Islet precursor cell (in vitro differentiated cells): ENCODE measurements at places on chromosomes 4 and X.
A peak's percentile ranks its signal among the peaks of the same experiment; 100 is the strongest.

GRCh38 chrX:69311936-69312670 is 146.8 kb upstream of the PJA1 start:
- no peak for DNase-seq

- DNase-seq: no peak
Observed at GRCh38 chrX:10986616-10987015, 124.5 kb upstream of the HCCS start.

GRCh38 chrX:12770440-12770839 is 20.8 kb upstream of the PRPS2 start:
- DNase-seq: no peak

- DNase-seq: no peak
Observed at GRCh38 chr4:140866492-140867005, 110.4 kb upstream of the TBC1D9 start.

- peak; percentile 65 for DNase-seq
Observed at GRCh38 chr4:103721251-103721650, 1.5 kb upstream of the TACR3 start.

- no peak for DNase-seq
Observed at GRCh38 chr4:3481113-3481531, 18.0 kb downstream of the DOK7 start.

- no peak for DNase-seq
Observed at GRCh38 chr4:182583703-182584415, 333.3 kb downstream of the DCTD start.

GRCh38 chr4:793941-794621 is 31.8 kb downstream of the CPLX1 start:
- peak; percentile 53 for DNase-seq

GRCh38 chrX:140064993-140065392 is 99.7 kb upstream of the CXorf66 start:
- DNase-seq: no peak

GRCh38 chrX:153672531-153673427 is 834 bp downstream of the PNCK start:
- peak; percentile 54 for DNase-seq

DNA sequence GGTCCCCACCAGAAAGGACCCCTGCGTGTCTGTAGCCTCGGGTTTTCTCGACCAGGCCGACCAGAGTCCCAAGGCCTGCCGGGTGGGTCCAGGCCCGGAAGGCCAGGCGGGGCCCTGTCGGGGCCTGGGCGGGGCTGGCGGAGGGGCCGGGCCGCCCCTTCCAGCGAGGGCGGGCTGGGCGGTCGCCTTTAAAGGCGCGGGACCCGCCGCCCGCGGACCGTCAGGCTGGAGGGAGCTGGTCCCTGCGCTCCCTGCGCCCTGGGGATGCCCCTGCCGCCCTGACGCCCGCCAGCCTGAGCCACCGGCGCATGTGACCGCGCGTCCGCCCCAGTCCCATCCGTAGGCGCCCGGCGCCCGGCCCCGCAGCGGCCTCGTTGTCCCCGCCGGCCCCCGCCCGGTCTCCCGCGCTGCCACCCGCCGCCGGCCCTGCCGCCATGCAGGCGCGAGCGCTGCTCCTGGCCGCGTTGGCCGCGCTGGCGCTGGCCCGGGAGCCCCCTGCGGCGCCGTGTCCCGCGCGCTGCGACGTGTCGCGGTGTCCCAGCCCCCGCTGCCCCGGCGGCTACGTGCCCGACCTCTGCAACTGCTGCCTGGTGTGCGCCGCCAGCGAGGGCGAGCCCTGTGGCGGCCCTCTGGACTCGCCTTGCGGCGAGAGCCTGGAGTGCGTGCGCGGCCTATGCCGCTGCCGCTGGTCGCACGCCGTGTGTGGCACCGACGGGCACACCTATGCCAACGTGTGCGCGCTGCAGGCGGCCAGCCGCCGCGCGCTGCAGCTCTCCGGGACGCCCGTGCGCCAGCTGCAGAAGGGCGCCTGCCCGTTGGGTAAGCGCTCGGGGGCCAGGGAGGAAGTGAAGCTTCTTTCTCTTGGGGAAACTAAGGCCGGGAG is at the start of gene HTRA3:
Gene HTRA3 (plus strand): TSS at position 220 of the 883 bp plus-strand sequence. CDS start 215 bp downstream, at position 435.
- peak; percentile 74 for DNase-seq

- DNase-seq: no peak
Observed at GRCh38 chr4:6964858-6965257, 55.2 kb downstream of the TBC1D14 start.

DNA sequence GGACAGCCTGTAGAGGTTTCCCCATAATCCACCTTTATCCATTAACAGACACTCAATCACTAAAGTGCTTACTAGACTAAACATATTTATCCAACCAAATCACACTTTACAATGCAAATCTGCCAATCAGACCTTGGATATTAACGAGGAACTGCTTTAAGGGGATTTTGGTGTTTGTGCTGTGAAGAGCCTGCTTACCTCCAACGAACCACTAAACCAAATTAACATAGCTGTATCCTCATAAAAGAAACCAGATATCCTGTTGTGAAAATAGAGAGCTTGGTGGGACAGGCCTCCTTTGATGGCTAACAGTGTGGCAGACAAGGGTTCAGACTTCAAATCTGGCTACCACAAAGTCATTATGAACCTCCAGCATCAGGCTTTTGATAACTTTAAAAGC is 252.6 kb upstream of the HAND2 start:
- DNase-seq: no peak

DNA sequence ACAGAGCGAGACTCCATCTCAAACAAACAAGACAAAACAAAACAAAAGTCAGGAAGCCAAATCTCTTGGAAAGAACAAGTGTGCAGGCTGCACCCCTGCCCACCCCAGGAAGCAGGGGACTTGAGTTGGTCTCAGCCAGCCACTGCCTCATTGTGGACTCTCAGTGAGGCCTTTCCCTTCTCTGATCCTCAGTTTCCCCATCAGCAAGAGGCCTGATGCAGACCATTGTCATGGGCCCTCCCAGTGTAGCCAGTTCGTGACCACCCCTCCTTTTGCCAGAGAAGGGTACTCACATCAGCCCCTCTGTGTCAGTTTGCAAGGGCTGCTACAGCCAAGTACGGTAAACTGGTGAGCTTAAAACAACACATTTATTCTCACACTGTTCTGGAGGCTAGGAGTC is 48.9 kb upstream of the MAMLD1 start:
- DNase-seq: peak; percentile 18

DNA sequence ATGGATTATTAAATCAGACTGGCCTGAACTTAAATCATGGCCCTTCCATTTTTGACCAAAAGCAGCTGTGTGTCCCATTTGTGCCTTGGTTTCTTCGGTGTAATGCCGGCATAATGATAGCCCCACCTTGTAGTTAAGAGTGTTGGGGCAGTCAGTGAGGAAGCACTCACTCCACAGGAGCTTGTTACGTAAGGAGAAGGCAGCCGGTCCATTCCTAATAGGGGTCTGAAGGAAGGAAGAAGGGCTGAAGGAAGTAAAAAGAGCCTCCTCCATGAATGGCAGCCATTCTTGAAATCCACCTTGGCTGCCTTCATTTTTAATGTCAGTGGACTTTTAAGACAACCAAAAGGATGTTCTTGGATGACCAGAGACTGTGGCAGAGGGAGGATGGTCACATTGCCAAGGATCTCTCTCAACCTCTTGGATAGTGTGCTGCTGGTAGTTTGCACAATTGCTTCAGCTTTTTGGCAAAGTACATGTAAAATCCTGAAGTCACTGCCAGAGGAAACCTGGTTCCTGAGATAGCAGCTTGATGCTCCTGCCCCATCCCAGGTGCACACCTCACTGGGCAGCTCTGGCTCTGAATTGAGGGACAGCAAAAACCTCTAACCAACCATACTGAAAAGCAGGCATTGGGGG is 113.5 kb downstream of the PTTG2 start:
- no peak for DNase-seq

DNA sequence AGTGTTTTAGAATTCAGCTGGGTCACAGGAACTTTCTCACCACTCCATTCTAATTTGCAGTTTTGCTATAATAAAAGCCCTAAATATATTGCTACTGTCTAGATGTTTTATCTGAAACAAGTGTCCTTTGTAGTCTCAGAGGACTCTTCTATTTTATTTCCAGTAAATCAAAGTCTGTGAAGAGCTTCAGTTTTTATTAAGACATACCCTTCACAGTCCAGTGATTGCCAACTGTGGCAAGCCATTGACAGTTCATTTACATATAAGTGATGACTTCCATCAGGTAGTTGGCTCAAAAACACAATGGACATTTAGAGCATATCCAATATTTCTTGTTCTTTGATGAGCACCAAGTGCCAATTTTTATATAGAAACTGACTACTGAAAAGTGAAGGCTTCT is 466.1 kb downstream of the IQCM start:
- DNase-seq: no peak

DNA sequence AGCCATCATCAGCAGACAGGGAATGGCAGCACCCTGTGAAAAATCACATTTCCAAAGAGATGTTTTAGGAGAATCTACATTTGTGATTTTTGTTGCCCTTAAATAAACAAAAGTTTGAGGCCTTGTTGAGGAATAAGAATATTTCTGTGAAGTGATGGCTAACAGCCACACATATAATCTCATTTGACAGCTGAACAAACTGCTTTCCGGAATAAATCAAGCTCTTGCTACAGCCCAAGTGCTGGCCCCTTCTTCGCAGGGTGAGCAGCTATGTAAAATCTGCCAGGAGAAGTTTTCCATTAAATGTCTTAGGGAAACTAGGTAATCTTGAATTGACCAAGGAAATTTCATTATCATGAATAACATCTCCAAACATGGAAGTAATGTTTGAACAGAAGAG is 106.4 kb upstream of the GPM6B start:
- no peak for DNase-seq

GRCh38 chr4:59666645-59667044 is 1533.5 kb upstream of the ADGRL3 start:
- no peak for DNase-seq

- DNase-seq: no peak
Observed at GRCh38 chrX:147853701-147854100, 58.0 kb upstream of the FMR1 start.

DNA sequence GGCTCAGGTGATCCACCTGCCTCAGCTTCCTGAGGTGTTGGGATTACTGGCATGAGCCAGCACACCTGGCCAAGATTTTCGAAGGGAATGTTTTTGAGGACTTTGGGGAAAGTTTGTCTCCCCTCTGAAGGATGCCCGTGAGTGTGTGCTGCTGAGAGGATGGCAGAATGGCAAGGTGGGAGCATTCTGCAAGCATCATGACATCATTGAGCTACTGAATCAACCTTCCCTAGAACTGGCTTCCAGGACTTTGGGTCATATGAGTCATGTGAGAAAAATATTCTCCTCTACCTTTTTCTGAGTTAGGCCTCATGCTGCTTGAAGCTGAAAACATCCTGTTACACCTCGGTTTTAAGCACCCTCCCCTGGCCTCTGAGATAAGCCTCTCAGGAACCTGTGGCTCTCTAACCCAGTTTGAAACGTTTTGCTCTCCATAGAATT is 31.0 kb downstream of the TMEM131L start:
- peak; percentile 59 for DNase-seq

DNA sequence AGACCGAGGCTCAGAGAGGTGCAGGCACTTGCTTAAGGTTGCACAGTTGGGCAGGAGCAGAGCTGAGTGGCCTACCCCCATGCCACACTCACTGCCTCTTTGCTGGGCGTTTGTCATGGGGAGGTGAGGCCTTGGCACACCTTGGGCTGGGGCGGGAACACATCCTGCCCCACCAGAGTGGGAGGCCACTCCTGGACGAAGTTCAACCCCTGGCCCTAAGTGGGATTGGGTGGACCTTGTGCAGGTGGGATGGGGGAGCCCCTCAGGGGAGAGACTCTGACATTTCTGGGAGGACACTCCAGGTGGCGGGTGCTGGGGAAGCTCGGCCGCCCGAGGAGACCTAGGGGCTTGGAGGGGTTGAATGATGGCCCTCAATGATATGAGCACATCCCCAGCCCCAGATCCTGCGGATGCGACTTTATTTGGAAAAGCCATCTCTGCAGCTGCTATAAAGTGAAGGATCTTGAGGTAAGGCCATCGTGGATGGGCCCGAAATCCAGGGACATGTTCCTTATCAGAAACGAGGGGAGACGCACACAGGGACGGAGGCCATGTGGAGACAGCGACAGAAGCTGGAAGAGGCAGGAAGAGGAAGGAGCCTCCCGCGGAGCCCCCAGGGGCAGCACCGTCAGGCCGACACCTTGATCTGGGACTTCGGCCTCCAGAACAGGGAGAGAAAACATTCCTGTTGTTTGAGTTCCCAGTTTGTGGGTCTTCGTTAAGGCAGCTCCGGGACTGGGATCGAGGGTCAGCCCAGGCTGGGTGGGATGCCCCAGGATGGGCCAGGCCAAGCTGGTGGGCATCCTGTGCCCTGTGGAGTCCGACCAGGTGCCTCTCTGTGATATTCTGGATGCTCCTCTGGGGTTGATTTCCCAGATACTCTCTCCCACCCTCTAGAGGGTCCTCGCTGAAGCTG is 111.6 kb upstream of the LRPAP1 start:
- DNase-seq: no peak
